ENCODE measurements at places on chromosomes 13 and 19.

DNA sequence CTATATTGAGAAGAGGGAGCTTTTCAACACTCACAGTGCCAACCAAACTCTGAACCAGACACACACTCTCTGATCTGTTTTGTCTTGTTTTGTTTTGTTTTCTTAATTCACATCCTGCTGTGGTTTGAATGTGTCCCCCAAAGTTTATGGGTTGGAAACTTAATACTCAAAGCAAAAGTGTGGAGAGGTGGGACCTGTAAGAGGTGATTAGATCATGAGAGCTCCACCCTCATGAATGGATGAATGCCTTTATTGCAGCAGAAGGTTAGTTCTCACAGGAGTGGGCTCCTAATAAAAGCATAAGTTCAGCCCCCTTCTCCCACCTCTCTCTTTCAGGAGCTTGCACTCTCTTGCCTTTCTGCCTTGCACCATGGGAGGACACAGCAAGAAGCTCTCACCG, 957.1 kb downstream of the PCDH9 start:
- DNase-seq: no peak

GRCh38 chr19:16876904-16877361, 11.9 kb upstream of the F2RL3 start:
- DNase-seq: no peak

DNA sequence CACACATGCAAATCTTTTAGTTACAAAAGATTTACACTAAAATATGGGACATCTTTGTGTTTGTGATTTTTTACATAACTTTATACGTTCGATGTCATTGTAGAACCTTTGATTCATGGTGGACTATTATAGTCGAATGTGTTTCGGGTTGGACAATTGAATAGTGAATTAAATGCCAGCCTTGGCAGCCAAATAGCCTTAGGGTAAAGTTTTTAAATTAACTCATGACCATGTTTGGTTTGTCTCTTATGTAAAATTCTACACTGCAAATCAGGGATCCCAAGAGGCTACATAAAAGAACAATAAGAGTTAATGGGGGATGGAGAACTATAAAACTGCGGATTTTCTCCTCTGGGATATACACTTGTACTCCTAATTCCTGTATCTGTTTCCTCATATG, 1735.6 kb upstream of the SPRY2 start:
- no peak for DNase-seq

GRCh38 chr13:65553096-65553727, 1676.9 kb downstream of the PCDH9 start:
- DNase-seq: no peak

- DNase-seq: no peak
These were observed 93.3 kb upstream of the ZNF98 start for GRCh38 chr19:22515435-22515834.

DNA sequence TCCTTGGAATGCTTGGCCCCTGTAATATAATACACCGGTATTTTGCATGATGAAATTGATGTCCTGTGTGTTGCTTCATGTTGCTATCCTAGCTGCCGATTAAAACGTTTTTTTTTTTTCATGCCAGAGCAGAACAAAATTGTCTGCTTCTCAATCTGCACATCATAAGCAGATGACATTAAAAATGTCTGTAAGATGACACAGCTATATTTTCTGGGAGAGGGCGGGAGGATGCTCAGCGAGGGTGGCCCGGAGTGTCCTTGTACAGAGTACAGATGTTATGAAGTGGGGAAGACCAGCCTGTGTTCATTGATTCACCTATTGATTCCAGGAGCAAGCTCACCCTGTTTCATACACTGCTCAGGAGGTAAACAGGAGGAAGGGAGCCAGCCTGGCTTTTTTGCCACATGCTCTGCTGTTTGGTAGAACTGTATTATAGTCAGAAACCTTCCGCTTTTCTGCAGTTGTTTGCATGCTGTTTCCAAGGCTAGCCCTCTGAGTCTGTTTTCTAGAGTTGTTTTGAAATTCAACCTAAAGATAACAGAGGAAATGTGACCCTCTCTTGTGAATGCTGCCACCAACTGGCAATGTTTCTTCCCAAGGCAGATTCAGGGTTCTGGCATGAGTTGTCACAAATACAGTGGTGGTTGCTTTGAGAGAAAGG, 4.7 kb upstream of the IRS2 start:
- DNase-seq: peak; percentile 56

GRCh38 chr13:25876247-25876646, 175.6 kb downstream of the SHISA2 start:
- DNase-seq: no peak

GRCh38 chr13:63438951-63439350, 2023.3 kb upstream of the PCDH20 start:
- no peak for DNase-seq

- no peak for DNase-seq
These were observed 175.3 kb downstream of the VWA8 start for GRCh38 chr13:41785402-41786172.

- DNase-seq: no peak
These were observed 489 bp upstream of the ZNF653 start for GRCh38 chr19:11506101-11506555.

DNA sequence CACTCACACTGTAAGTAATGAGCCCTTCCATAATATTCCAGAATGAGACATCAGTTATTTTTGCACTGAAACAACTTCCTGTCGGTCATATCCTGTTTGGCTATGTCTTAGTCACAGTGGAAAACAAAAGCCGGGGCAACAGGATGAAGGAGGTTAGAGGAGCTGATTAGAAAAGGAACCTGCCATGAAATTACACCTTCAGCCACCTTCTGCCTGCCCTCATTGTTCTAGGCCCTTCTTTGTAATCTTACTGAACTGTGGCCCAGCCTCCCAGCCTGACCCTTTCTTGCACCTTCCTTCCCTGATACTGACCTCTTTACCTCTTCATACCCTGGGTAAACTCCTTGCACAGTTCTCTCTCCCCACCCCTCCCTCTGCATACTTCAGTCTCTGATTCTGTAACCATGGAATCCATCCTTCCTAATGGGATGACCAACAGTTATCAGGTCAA, 67.3 kb downstream of the DOCK9 start:
- DNase-seq: peak; percentile 50

DNA sequence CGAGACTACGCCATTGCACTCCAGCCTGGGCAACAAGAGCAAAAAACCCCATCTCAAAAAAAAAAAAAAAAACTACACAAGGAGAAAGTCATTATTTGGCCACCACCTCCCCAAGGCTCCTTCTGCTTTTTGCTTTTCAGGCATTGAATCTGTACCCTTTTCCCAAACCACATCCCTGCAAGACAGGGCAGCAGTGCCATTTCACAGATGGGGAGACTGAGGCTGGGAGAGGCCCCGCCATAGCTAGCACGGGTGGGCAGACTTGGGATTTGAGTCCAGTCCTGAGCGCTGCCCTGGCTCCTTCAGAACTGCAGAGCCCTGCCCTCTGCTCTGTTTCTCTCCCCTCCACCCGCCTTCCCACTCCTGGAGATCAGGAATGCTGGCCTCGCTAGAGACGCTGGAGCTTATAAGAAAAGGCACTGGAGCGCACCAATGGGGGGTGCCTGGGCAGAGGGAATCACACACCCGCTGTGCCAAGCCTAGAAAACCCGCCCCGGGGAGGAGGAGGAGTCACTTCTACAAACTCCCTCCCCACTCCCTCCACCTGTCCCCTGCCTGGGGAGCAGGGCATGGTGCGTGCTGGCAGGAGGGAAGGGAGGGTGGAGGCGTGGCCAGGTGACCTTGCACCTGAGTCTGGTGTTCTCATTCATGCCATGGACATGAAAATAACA, 17.6 kb downstream of the TJP3 start:
- DNase-seq: no peak

GRCh38 chr13:43153436-43154090, 130.2 kb downstream of the DNAJC15 start:
- no peak for DNase-seq

GRCh38 chr19:58556622-58557220, 1.7 kb downstream of the UBE2M start:
- DNase-seq: no peak

DNA sequence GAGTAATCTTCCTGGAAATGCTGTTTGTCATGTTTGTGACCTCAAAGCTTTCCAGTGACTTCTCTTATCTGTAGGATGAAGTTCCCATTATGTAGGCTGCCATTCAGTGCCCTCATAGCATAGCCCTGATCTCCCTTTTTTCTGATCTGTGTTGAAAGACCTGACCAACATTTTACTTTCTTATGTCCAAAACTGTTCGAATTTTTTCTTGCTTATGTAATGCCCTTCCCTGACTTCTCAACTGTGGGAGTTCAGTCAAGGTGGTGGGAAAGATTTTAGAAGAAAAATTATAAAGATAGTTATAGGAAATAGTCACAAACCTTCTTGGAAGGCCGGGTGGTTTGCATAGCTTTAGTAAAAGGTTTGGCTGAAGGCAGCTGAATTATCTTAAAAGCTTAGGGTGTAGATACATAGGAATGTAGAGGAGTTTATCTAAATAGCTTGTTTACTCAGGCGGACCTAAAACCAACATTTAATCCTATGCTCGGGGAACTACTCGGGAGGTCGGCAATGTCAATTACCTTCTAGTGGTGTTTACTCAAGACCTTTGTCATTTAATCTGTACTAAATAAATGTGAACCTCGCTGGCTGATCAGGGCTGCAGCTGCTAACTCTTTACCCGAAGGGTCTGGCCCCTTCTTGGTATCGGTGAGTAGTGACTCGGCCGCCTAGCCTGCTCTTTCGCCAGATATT, 44.3 kb downstream of the PSG3 start:
- no peak for DNase-seq

- no peak for DNase-seq
These were observed 266.7 kb upstream of the MAB21L1 start for GRCh38 chr13:35743165-35743564.

DNA sequence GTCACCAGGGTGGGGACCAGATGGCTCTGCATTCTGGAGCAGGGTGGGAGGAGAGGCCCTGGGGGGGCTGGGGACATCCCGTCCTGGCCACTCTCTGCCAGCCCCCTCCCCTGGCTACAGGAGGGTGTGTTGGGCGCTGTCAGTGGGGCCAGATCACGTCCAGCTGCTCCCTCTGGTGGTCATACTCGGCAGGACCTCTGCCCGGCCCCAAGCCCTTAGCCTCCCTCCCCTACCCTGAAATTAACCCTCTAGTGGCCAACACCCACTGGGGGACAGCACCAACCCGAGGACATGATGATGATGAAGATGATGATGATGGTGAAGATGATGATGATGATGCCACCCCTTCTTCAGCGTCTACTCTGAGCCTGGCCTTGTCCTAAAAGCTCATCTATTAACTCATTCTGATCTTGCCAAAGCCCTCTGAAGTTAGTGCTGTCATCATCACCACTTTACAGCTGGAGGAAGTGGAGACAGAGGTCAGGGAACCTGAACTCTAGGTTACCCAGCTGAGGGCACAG, 590 bp upstream of the LGI4 start:
- DNase-seq: peak; percentile 65

DNA sequence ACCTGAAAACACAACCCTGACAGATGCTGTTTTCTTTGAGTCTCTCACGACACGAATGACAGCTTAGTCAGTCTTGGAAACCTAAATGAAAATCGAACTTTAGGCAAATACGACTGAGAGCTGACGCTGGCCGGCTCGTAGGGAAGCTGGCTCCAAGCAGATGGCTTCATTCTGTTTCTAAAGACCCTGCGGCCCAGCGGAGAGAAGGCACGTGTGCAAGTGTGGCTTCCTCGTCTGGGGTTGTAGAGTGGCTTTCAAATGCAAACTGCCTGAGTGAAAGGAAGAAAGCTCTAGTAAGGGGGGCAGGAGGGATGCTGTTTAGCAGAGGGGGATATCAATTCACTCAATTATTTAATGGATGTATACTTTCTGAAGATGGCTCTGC, 26.1 kb upstream of the TIMM44 start:
- no peak for DNase-seq

GRCh38 chr13:27712421-27712820, 79.9 kb upstream of the GSX1 start:
- peak; percentile 16 for DNase-seq

DNA sequence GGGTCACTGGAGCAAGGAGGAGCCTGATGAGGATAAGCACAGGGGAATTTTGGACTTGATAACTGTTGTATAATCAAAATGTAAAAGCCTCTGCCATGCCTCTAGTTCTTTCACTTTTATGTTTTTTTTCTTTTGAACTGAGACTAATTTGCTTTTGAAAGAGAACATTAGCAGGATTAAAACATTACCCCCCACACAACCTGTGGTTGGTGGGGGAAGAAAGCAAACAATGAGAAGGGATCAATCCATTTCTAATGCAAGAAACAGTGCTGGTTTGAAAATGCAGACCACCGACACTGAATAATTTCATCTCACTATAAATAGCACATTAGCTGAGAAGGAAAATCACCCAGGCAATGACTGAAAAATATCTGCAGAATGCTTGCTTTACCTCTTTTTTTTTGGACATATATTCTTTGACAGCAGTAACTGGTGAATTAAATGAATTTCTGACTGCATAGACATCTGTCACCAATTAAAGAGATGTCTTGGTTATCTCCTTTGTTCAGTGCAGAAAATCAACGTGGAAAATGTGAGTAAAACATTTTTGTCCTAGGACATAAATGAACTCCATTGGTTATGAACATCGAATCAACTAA, 48.6 kb upstream of the TRPC4 start:
- DNase-seq: no peak

- no peak for DNase-seq
These were observed 6.8 kb downstream of the F2RL3 start for GRCh38 chr19:16895467-16896145.

GRCh38 chr19:18450931-18451836, 13.3 kb upstream of the ISYNA1 start:
- peak; percentile 89 for DNase-seq

GRCh38 chr19:14673088-14673487, 1.6 kb downstream of the ADGRE3 start:
- no peak for DNase-seq

- DNase-seq: peak; percentile 14
These were observed 1.1 kb upstream of the PSMC4 start for GRCh38 chr19:39969681-39970424.

- no peak for DNase-seq
These were observed 156.4 kb upstream of the FREM2 start for GRCh38 chr13:38530492-38530891.

DNA sequence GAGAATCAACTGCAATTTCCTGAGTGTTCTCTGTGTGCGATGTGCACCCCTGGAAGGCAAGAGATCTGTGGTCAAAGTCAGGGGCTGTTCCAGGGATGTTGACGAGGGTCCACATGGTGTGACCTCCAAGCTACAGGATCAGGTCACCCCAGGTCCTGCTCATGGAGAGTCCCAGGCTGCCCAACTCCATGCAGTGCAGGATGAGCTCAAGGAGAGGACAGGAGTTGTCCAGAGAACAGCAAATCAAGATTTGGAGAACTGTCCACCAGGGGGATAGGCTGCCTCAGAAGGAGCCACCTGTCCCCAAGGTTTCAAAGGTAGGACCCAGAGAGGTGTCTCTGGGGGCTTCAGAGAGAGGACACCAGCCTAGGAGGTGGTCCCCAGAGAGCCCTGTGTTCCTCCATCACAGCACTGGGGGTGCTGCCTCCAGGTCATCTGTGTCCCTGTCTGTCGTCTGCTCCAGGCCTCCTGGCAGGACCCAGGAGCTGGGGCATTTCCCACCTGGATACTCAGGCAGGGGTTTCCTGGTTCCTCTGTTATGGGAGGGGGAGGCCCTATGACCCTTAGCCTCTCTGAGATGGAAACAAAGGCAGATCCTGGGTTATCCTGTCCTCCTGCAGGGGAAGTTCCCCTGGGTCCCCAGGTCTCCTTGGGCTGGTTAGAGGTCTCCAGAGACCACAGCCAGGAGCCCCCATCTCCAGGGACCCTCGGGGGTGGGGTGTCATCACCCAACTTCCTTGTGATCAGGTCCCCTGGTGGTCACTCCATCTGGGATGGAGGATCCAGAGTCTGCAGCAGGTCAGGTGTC, 2.1 kb upstream of the CEACAM7 start:
- DNase-seq: no peak

- DNase-seq: no peak
These were observed 88.3 kb downstream of the DOCK9 start for GRCh38 chr13:98889419-98890085.
